ENCODE measurements at places on chromosomes 7 and 10.

DNA sequence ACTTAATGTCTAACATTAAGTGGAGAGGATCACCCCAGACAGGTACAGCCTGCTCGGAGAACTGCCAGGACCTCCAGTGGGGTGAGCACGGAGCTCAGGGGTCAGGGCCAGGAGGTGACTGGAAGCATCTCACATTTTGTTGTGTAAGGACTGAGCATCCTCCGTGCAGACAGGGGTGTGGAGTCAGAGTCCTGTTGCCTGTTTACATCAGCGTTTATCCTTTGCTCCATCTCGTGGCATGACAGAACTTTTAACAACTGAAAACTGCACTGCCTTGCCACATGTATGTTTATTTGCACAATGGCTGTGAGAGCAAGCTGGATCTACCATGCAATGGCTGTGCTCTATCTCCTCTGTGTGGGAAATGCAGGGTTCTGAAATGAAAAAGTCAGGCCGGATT is 175.4 kb upstream of the AKR1E2 start:
- no peak for DNase-seq

DNA sequence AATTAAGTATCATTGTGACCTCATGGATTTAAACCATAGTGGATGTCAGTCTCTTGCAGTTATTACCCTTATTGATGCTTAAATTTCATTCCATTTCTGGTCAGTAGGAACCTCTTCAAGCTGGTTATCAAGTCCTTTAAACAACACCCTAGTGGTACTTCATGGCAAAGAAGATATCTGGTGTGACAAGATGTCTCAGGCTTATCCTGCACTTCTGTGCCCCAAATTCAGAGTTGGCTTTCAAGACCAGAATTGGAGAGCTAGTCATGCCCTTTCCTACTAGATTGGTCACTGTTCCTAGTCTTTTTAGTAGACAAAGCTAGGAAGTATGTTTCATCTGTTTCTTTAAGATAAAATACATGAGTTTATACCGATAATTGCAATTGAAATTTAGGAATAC is 54.9 kb downstream of the KMT2E start:
- no peak for DNase-seq

DNA sequence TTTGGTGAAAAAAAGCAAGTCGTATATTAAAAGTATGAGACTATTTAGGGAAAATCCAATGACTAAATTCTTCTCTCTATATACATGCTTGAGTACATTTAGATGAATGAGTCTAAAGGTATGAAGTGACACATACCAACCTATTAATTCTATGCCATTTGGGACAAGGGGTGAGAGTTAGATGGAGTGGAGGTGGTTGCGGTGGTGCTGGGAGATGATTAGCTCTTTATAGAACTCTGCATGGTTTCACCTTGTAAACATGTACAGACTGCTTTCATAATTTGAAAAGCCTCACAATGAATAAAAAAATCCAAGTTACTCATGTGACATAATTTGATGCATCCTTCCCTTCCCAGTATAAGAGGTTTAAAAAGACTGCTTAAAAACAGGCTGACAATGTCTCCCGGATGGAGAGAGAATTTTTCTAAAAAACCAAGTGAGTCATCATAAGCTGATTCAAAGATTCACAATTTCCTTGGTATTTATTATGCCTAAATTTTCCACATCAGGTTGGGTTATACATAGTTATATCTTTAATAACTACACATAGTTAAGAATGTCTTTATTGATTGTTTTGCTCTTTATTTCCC is 572.8 kb downstream of the REEP3 start:
- DNase-seq = no peak

GRCh38 chr10:30705625-30706149 is 76.1 kb upstream of the LYZL2 start:
- no peak for DNase-seq

DNA sequence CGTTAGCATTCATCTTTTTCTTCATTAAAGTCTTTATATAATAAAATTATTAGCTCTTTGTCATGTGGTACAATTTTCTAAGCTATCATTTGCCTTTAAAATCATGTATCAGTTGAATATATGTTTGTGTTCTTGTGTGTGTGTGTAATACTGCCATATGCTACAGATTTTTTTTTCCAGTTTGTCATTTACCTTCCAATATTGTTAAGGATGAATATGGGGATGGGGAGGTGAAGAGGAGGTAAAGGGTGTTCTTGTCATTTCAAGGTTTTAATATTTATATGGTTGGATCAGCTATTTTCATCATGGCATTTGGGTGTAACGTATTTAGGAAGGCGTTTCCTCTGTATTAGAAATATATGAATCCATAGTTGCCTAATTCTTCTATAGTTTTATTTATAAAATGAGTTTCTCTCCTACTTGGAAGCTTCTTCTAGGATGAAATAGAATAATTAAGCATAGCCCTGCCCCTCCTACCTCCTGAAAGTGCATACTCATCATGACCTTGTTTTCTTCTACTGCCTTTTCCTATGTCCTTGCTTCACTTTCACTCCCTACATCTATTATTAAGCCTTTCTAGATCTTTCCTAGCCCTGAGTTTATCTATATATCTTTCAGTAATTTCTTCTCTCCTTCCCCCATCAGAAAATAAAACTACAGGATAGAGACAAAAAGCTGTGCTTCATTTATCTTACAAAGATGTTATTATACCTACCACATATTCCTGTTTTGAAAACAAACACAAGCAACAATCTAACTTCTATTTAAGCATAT is 25.1 kb downstream of the RAB18 start:
- no peak for DNase-seq

Measured in SHP77 (cell line).